AG04449 (cell line): ENCODE measurements at places on chromosomes 7 and 10.

DNA sequence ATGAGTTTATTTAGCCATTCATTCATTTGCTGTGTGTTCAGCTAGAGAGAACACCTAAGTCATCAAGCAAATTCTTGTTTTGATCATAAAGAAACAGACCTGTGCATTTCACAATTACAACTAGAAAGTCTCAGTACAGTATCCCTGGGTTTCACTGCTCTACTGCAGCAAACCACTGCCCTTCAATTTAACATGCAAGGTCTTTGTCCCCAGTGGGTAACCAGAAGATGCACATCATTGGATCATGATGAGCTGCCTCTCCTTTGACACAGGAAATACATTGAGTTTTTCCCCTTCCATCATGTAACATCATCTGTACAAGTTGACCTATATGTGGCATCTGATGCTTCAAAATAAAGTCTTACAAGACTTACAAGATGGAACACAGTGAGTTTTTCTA, 70.5 kb upstream of the MRLN start:
- DNase-seq, result no peak

- DNase-seq, result no peak
Measured at GRCh38 chr10:88110355-88110754, 246.9 kb downstream of the PTEN start.

- peak; percentile 96 for DNase-seq
Measured at GRCh38 chr10:117461766-117462423, 80.7 kb upstream of the EMX2 start.

DNA sequence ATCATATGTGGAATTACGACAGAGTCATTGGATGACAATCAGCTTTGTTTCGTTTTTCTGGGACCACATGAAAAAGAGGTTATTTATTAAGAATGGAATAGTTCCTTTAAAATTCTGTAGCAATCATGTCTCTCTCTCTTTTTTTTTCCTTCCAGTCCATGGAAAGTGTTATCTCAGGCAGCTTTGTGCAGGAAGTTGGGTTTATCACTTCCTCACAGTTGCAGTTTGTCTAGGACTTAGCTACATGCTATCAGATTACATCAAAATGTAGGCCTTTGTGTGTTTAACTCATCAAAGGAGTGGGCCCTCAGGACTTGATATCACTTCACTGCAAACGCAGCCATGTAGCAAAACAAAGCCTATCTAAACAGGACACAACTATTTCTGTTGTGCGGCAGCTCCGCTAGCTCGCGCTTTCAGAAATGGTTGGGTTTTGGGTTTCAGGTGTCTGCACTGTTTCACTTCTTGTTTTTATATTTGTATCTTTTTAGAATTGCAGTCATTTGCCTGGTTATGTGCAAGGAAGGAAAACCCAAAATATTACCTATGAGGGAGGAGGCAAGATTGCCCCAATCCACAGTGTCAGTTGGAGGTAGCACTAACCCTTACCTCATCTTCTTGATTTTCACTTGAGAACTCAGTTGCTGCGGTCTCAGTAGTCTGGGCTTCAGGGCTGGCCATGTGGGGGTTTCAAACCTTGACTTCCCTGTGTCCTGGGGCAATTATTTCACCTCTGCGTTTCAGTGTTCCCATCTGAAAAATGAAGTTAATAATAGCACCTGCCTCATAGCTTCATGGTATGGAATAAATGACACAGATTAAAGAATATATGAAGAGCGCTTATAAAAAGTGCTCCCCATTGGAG, 66.7 kb downstream of the HHEX start:
- DNase-seq, result no peak

- DNase-seq, result no peak
Measured at GRCh38 chr10:95729323-95730055, 26.5 kb upstream of the ENTPD1 start.

GRCh38 chr10:97888641-97889262, 39.1 kb downstream of the GOLGA7B start:
- DNase-seq, result no peak

DNA sequence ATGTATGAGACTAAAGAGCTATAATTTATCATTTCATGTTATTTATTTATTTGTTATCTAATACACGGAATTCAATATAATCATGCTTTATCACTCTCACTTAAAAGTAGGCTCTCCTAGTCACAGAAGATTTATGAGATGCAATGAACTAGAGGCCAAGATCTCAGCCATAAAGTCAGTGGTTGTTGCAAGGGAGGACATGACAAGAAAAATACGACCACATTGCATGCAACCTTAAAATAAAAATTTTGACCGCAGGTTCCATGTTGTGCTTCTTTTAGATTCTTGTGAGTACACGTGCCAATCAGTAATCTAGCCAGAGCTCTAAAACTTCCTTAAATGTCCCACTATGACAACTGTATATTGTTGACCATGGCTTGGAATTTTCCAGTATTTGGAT, 75.9 kb upstream of the SP8 start:
- no peak for DNase-seq

DNA sequence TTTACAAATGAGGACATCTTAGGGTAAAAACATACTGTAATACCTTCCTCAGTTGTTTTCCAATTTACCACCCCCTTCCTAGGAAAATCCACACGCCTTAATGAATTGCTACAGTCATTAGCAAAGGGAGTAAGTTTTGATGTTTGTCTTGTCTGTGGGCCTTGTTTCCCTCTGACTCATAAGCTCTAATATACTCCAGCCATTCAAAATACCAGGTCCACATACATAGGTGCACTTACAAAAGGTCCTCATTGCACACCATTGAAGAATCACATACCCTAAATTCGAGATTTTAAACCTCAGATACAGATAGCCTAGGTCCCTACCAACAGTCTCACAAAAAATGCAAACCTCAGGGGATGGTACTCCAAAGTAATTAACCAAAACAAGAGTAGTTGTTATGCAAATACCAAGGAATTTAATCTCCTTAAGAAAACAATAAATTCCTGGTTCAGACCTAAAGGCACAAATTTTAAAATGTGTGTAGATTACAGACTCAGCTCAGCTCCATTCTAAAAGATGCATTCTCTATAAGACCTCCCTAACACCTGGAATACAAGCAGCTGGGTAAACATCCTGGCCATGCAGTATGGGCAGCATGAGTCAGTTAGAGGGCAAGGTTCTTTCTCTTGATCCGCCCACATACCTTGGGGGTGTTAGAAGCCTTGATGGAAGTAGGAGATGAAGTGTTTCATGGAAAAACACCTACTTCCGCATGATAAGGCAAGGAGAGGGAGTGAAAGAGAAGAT, 3.0 kb upstream of the LIPK start:
- no peak for DNase-seq

DNA sequence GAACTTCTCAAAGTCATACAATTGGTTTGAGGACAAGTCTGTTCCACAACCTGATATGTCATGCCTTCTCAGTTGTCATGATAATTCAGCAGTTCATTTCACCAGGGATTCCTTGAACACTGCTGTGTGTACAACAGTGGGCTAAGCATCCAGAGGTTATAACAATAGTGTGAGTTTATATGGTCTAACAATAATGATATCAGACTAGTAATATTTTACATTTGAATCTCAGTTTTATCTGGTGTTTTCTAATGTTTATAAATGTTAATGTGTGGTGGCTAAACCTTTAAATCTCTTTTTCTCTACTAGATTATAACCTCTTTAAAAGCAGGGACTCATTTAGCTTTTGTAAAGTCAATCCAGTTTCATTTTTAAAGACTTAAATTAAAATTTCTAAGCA, 48.7 kb downstream of the BTRC start:
- DNase-seq, result no peak

GRCh38 chr10:48209241-48209640, 65.3 kb downstream of the FRMPD2 start:
- DNase-seq, result no peak

DNA sequence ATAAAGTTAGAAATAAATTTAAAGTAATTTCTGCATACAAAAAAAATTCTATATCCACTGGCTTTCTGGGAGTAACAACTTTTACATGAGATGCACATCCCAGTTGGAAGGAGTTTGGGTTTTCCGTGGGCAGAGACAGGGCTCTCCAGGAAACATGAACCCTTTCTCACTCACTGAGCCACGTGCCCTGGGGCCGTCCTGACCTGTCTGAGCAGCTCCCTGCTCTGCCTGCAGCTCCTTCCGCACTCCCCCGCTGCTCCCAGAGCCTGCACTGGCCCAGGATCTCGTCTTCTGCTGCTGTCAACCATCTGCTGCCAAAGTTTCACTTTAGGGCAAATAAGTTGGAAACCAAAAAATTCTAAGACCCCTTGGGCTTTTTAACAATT, 169.1 kb downstream of the DIP2C start:
- DNase-seq, result no peak

GRCh38 chr10:58956926-58957325, 219.5 kb upstream of the PHYHIPL start:
- DNase-seq, result no peak

- DNase-seq, result no peak
Measured at GRCh38 chr7:76048668-76048988, 722 bp downstream of the MDH2 start.

DNA sequence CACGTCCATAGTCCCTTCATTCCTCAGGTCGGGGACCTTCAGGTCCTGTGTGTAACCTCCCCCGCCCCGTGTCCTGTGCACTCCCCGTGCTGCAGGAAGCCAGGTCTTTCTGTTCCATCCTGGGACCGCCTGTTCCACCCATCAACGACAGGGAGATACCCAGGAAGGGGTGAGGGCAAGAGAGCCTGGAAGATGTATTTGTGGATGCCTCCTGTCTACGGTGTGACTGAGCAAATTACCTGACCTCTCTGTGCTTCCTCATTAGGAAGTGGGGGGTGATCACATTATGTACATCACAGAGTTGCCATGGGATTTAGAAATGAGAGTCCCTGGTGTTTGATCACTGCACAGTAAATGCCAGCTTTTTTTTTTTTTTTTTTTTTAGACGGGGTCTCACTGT, 46.3 kb downstream of the GRID2IP start:
- DNase-seq, result no peak

- no peak for DNase-seq
Measured at GRCh38 chr10:65798133-65798532, 1127.7 kb upstream of the LRRTM3 start.

DNA sequence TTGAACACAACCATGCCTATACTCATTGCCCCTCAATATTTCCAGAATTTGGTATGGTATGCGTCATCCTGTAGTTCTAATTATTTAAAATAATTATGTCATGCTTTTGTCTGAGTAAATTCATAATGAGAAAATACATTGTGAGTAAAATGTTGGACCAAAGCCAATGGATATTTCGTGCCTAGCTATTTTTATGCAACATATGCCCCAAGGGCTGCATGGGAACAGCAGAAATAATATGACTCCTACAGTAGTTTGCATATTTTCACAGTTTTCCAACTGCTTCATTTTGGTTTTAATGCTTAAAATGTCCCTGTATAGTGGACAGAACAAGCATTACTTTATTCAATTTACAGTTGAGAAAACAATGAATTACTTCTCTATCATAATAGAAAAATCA, 1115.6 kb upstream of the GHITM start:
- no peak for DNase-seq

GRCh38 chr7:50555594-50556140, 9.5 kb downstream of the DDC start:
- no peak for DNase-seq

DNA sequence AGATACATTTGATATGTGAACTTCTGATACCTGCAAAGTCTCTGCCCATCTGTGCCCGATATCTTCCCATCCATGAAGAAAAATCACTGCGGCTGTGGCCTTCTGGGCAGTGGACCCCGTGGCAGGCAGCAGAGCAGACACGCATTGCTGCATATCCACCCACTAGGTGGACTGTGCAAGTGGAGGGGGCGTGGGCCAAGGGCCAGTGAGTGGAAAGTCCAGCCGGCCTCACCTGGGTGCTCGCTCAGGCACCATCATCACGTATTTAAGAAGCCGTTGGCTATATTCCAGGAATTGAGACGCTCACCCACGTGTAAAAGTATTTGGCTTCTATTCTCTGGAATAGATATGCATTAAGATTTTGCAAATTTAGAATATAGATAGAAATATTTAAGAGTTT, 30.8 kb upstream of the SLC13A1 start:
- DNase-seq, result no peak

DNA sequence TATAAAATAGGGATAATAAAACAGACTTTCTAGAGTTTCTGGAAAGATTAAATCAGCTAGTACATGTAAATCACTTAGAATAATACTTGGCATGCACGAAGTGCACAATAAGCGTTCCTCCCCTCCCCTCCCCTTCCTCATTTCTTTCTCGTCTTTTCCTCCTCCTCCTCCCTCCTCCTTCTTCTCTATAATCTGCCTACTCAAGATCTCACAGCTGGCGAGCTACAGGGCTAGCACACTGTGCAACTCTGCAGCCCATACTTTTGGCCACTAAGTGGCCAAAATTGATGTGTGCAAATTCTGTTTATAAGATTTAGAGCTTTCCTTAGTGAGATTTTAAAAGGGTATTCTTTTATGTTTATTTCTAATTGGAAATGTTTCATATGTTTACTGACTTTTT, 565.3 kb downstream of the PHTF2 start:
- no peak for DNase-seq

DNA sequence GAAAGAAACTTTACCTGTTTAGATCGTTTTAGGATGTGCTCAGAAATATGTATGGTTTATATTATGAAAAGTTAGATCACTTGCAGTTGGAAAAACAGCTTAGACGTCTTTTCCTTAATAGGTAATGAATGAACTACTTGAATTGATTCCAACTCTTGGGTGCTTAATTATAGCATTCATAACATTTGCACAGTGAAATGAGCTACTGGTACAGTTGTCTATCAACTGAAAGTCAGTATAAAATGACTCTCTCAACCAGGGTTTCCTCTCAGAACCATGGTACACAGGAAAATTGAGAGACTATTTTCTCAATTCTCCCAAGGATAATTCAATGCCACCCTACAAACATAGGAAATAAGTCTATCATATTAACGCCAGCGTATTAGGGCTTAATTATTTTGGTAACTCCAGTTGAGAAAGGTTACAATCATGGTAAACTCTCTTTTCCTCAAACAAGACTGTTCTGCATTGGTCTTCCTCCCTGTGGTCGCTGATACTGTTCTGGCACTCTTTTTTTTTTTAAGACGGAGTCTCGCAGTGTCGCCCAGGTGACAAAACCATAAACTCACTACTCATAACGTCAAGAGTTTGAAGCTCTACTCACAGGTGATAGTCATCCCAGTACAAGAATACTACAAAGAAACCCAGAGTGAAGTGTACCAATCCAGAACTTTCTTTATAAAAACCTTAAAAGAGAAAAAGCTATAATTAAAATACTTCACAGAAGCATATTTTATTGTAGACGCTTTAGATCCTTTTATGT, 2.0 kb downstream of the ANLN start:
- DNase-seq, result no peak

GRCh38 chr7:87993269-87993668, 59.2 kb downstream of the ADAM22 start:
- DNase-seq, result no peak

DNA sequence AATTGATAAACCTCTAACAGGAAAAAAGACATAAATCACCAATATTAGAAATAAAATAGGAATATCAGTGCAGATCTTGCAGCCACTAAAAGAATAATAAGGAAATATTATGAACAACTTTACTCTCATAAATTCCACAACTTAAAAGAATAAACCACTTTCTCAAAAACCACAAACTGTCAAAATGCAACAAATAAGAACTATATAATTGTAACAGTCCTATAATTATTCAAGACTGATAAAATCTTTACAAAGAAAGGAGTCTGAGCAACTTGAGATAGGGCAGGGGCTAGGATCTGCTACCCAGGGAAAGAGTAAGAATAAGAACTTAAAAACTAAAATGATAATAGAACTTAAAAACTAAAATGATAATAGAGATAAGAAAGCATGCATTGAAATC, 169.5 kb upstream of the GDF10 start:
- no peak for DNase-seq

- DNase-seq, result no peak
Measured at GRCh38 chr7:27103489-27104226, 1.2 kb upstream of the HOXA2 start.
